ENCODE measurements at places on chromosomes 13 and 19.

GRCh38 chr19:9735986-9736385 is 32.6 kb downstream of the ZNF846 start:
- DNase-seq: no peak
- H3K4me1 ChIP-seq: no peaks in the 10 kb centered on the region
- no peak overlapping the region for H3K27ac ChIP-seq
- H3K36me3 ChIP-seq: peaks cover 4% of the 10 kb centered on the region
- H3K27me3 ChIP-seq: no peaks in the 10 kb centered on the region

DNA sequence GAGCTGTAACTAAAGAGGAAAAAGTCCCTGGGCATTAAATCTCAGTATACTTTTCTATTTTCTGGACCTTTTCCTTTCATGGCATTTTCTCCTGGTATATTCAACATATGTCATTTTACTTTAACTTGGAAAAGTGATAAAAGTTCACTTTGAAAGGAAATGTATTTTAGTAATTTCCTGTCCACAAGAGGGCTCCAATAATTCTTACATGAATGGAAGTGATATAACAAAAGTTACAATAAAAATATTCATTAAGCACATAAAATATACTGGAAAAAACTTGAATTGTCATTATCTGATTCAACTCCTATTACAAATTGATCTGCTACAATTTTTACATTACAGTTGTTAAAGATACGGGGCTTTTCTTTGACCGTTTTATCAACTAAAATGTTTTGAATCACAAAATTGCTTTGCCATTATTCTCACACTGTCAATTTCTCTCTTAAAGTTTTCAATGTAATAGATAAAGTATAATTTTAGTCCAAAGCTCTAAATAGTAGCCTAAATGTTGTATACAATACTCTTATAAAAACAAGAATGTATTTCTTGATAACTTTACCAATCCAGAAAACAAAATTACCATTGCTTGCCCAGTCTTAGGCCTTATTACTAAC is 4.9 kb downstream of the UBL3 start:
- H3K27me3 ChIP-seq: no peaks in the 10 kb centered on the region
- H3K27ac ChIP-seq: no peak overlapping the region
- DNase-seq: peak; percentile 46
- no peaks in the 10 kb centered on the region for H3K36me3 ChIP-seq
- peak overlapping the region; percentile 86 for H3K4me3 ChIP-seq
- H3K4me1 ChIP-seq: peaks cover 3% of the 10 kb centered on the region

DNA sequence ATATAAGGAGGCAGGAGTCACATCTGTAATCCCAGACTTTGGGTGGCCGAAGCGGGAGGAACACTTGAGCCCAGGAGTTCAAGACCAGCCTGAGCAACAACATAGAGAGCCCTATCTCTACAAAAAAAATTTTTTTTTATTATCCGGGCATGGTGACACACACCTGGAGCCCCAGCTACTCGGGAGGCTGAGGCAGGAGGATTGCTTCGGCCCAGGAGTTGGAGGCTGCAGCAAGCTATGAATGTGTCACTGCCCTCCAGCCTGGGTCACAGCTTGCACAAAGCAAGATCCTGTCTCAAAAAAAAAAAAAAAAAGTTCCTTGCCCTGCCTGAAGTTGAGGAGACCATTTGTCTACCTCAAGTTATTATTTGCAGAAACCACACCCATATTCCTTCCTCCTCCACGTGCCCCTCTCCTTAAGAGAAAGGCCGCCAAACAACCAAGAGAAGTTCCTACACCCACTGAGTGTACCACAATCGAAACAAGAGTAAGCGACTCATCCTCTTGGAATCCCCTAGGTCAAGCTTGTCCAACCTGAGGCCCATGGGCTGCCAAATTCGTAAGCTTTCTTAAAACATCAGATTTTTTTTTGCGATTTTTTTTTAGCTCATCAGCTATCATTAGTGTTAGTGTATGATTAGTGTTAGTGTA is 2.2 kb downstream of the ABCC4 start:
- H3K4me3 ChIP-seq: no peak overlapping the region
- H3K27ac ChIP-seq: no peak overlapping the region
- H3K36me3 ChIP-seq: no peaks in the 10 kb centered on the region
- H3K27me3 ChIP-seq: no peaks in the 10 kb centered on the region
- peaks cover 11% of the 10 kb centered on the region for H3K4me1 ChIP-seq

DNA sequence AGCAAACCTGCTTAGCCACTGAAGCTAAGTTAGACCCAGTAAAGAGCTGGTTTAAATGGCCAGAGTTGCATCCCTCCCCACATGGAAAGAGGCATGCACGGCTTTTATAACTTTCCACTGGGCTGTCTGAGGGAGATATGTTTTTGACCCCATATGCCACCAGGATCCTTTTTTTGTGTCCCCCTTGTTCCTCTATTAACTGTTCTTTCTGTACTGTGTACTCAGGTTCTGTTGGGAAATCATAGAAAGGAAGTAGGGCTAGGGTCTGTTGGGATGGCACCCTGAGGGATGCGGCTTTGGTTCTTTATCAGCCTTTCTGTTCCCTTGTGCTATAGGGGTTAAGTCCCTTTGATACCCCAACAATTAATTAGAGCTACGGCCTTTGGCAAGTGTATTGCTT is 12.2 kb upstream of the TM9SF2 start:
- H3K4me3 ChIP-seq: no peak overlapping the region
- no peaks in the 10 kb centered on the region for H3K27me3 ChIP-seq
- DNase-seq: no peak
- no peaks in the 10 kb centered on the region for H3K36me3 ChIP-seq
- H3K27ac ChIP-seq: no peak overlapping the region

DNA sequence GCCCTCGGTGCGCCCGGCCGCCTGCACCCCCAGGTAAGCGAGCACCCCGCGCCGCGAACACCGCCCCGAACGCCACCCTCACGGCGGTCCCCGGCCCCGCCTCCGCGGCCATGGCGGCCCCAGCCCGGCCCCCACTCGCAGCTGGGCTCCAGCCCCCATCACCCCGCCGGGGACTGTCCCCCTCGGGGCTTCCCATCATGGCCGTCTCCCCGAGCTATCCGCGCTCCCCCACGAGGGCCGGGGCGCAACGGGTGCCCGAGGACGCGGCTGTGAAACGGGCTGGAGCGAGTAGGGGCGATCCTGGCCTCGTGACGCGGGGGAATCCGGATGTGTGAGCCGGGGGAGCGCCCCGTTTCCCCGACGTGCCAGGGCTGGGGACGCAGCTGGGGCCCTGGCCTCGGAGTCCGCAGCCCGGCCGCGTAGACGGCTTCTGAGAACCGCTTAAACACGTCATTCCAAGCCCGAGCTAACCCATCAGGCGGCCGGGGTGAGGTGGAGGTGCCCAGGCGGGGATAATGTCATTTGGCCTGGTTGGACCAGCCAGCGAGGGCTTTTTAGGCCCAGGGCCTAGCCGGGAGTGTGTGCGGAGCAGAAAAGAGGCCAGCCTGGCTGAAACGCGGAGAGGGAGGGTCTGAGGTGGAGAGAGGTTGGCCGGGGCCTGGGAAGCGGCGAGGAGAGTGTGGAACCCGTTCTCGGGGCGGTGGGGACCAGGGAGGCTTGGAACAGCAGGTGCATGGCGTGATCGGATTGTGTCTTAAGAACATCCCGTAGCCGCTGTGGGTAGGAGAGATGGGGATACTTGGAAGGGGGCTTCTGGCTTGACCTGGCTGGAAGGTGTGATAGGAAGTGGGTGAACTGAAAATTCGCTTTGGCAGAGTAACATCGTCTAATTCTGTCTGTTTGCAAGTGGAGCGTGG is 550 bp downstream of the CERS4 start:
- peak; percentile 44 for DNase-seq
- peaks cover 28% of the 10 kb centered on the region for H3K36me3 ChIP-seq
- H3K4me3 ChIP-seq: peak overlapping the region; percentile 61
- peak overlapping the region; percentile 63 for H3K27ac ChIP-seq
- H3K27me3 ChIP-seq: no peaks in the 10 kb centered on the region

DNA sequence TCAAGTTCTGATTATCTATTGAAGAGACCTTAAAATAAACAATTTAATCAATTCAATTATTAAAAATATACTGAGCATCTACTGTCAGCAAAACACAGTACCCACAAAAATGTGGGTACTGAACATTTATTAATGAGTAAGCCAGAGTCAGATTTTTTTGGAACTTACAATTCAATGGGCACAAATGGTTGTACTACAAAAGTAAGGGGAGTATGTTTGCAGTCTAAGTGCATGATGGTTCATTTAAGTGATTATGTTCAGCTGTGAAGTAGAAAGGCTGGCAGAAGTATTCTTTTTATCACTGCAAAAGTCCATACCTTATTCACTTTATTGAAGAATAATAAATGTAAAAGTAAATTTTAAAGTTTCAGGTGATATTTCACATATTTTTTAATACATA is 27.6 kb downstream of the FGF14 start:
- H3K27ac ChIP-seq: no peak overlapping the region
- H3K27me3 ChIP-seq: no peaks in the 10 kb centered on the region
- DNase-seq: no peak
- no peaks in the 10 kb centered on the region for H3K4me1 ChIP-seq
- no peak overlapping the region for H3K4me3 ChIP-seq

DNA sequence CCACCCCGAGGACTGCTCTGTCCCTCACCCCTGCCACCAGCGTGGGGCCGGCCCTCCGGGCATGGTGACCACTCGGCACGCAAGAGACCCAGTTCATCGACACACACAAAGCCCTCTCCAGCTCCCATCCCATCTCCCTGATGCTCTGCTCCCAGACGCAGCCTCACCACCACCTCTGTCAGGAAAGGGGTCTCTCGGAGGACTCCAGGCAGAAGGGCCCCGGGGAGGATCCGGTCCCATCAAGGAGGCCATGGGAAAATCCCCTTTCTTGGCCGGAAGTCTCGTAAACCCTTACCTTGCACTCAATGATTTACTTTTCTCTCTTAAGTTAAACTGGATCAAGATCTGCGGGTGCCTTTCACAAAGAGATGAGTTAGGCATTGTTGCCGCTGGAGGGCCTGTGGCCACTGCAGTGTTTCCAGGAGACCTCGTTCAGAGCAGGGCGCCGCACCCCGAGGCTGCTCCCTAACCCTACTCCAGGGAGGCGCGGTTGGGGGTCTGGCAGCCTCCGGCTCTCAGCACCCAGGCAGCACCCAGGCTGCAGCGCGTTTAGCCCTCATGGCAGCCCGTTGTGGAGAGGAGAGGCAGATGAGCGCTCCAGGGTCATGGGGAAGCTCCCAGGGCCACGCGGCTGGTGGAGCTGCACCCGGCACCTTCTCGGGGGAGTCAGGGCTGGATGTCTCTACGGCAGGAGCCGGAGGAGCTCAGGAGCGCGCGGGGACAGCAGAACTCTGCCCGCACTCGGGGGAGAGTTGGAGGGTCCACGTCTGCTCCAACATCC is 31.0 kb downstream of the C2CD4C start:
- H3K27ac ChIP-seq: no peak overlapping the region
- no peak overlapping the region for H3K4me3 ChIP-seq
- peaks cover 7% of the 10 kb centered on the region for H3K27me3 ChIP-seq

- H3K36me3 ChIP-seq: no peaks in the 10 kb centered on the region
- no peak for DNase-seq
- H3K4me3 ChIP-seq: no peak overlapping the region
Observed at GRCh38 chr13:94269557-94269956, 209.9 kb downstream of the DCT start.

DNA sequence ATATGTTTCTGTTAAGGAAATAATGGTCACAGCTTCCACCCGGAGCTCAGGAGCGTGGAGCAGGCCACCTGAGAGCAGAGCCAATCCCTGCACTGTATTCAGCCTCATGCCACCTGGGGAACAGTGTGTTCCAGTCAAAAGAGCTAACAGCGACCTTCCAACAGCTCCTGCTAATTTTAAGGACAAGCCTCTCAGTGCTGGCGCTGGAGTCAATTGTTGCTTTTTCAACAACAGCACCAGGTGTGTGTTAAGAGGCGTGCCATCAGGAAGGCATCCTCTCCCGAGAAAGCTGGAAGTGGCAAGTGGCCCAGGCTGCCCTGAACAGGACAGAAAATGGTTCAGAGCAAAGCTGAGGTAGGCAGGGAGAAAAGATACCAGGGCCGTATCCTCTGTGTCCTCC is 102.0 kb downstream of the CACNA1A start:
- no peaks in the 10 kb centered on the region for H3K27me3 ChIP-seq
- H3K27ac ChIP-seq: no peak overlapping the region
- H3K4me3 ChIP-seq: no peak overlapping the region
- no peaks in the 10 kb centered on the region for H3K36me3 ChIP-seq
- peaks cover 5% of the 10 kb centered on the region for H3K4me1 ChIP-seq
- no peak for DNase-seq

DNA sequence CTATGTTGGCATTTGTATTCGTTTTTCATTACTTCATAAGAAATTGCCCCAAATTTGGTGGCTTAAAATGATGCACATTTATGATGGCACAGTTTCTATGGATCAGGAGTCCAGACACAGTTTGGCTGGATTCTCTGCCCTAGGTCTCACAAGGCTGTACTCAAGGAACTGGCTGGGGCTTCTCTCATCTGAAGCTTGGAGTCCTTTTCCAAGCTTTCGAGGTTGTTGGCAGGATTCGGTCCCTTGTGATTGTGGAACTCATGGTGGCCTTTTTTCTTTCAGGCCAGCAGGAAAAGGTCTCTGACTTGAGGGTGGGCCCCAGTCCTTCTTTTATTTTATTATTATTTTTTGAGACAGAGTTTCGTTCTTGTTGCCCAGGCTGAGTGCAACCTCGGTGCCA is 23.8 kb downstream of the LRCH1 start:
- H3K27ac ChIP-seq: no peak overlapping the region
- no peaks in the 10 kb centered on the region for H3K36me3 ChIP-seq
- H3K4me1 ChIP-seq: peaks cover 8% of the 10 kb centered on the region

- H3K36me3 ChIP-seq: no peaks in the 10 kb centered on the region
- no peaks in the 10 kb centered on the region for H3K27me3 ChIP-seq
- no peaks in the 10 kb centered on the region for H3K4me1 ChIP-seq
- no peak overlapping the region for H3K27ac ChIP-seq
Observed at GRCh38 chr19:11978492-11979100, 13.8 kb downstream of the ZNF763 start.

DNA sequence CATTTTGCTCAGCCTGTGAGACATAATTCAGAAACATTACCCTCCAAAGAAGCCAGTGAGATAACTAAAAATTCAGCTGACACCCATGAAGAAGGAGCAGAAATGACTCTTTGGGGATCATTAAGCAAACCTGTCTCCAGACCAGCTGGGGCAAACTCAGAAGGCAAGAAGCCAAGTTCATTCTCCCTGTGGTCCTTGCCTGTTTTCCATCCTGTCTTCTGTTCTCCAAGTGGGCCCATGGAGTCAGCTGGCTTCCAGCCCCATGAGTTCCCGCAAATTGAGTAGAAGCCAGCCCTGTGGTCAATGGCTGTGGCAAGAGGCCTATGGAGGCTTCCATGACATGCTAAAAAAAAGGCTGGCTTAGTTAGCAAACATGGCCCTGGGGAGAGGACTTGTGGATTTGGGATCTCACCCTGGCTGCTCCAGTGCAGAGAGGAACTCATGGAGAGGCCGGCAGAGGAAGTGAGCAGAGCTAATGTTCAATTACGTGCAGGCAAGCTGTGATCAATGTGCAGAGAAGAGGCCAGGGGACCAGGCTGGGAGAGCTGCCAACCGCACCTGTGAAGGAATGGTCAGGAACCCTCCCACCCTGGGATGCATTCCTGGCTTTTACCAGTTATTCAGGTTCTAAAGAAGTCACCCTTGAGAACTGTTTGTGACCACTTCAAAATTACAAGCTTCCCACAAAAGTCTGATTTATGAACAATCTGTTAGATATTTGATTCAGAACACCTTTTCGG is 229.1 kb downstream of the TSHZ3 start:
- no peaks in the 10 kb centered on the region for H3K4me1 ChIP-seq
- H3K27ac ChIP-seq: no peak overlapping the region
- no peak for DNase-seq
- no peaks in the 10 kb centered on the region for H3K36me3 ChIP-seq

Measured in spinal cord (tissue), 10 donors.